ENCODE measurements at places on chromosomes 16 and 17. TPM values are rescaled to one million over a fixed set of nuclear protein-coding genes. Genes with fewer than 3 reads are reported as not detected.

IL34 gene
- total RNA-seq, result 0.38 TPM

PIK3R5 gene
- total RNA-seq, result 0.30 TPM

RGS11 gene
- total RNA-seq, result 2.7 TPM

KRTAP2-3 gene
- total RNA-seq, result 3.8 TPM

HAS3 gene
- total RNA-seq, result 1.7 TPM

All from astrocyte (in vitro differentiated cells and primary cell).